A549 treated with Mapracorat at 1 μM for 4 hours (cell line): ENCODE measurements at places on chromosomes 6 and 20. TPM values are rescaled to one million over a fixed set of nuclear protein-coding genes. Genes with fewer than 3 reads are reported as not detected.

ADGRB3 gene
- total RNA-seq = not detected in 5 replicates

RGS17 gene
- 5.1 to 7.4 TPM (median 6.5 TPM) in 5 replicates for total RNA-seq

CFB gene
- total RNA-seq = 1.9 to 2.3 TPM (median 2.0 TPM) in 5 replicates

SLC22A16 gene
- total RNA-seq = not detected in 5 replicates

PANK2 gene
- 54.4 to 62.4 TPM (median 55.7 TPM) in 5 replicates for total RNA-seq

GPR6 gene
- total RNA-seq = not detected in 5 replicates

VWA7 gene
- total RNA-seq = 0.72 to 2.2 TPM (median 1.4 TPM) in 5 replicates

TFAP2C gene
- 13.1 to 15.0 TPM (median 13.5 TPM) in 5 replicates for total RNA-seq

HTR1E gene
- total RNA-seq = not detected in 5 replicates

RAB32 gene
- 35.7 to 45.1 TPM (median 43.7 TPM) in 5 replicates for total RNA-seq

CEP43 gene
- total RNA-seq = 8.4 to 9.8 TPM (median 9.4 TPM) in 5 replicates

SOX18 gene
- total RNA-seq = 1.1 to 2.7 TPM (median 2.3 TPM) in 5 replicates

TXLNB gene
- not detected in 5 replicates for total RNA-seq

MUC22 gene
- 0.03 TPM in 1 of 5 replicates, not detected in the others for total RNA-seq

SNAI1 gene
- 8.0 to 12.1 TPM (median 11.7 TPM) in 5 replicates for total RNA-seq

ARMC12 gene
- total RNA-seq = 0.26 to 0.97 TPM (median 0.55 TPM) in 5 replicates

HLA-DMB gene
- total RNA-seq = 1.3 to 2.2 TPM (median 1.9 TPM) in 5 replicates

SLC17A1 gene
- total RNA-seq = 0.09 to 0.16 TPM (median 0.12 TPM) in 4 of 5 replicates, not detected in the other

LY6G6C gene
- total RNA-seq = 0.21 to 0.24 TPM (median 0.23 TPM) in 3 of 5 replicates, not detected in the others

FKBP1C gene
- 1.5 to 2.4 TPM (median 2.0 TPM) in 5 replicates for total RNA-seq

SYNGAP1 gene
- 3.2 to 9.3 TPM (median 4.4 TPM) in 5 replicates for total RNA-seq

MUC21 gene
- not detected in 5 replicates for total RNA-seq

FAM135A gene
- total RNA-seq = 10.1 to 16.2 TPM (median 14.0 TPM) in 5 replicates

KIF25 gene
- total RNA-seq = 0.08 TPM in 1 of 5 replicates, not detected in the others

SOBP gene
- total RNA-seq = 0.65 to 1.4 TPM (median 0.90 TPM) in 5 replicates

ZNF334 gene
- not detected in 5 replicates for total RNA-seq

BPI gene
- not detected in 5 replicates for total RNA-seq

LCA5 gene
- total RNA-seq = 0.37 to 0.85 TPM (median 0.69 TPM) in 5 replicates

NHLRC1 gene
- 1.3 to 2.0 TPM (median 1.6 TPM) in 5 replicates for total RNA-seq

TREM2 gene
- total RNA-seq = not detected in 5 replicates
